ENCODE measurements at places on chromosomes 13 and 19.

- peak; percentile 54 for DNase-seq
Measured at GRCh38 chr19:38263689-38264485, 486 bp upstream of the SPINT2 start.

GRCh38 chr19:38674388-38675171 is 27.1 kb downstream of the ACTN4 start:
- DNase-seq = no peak

DNA sequence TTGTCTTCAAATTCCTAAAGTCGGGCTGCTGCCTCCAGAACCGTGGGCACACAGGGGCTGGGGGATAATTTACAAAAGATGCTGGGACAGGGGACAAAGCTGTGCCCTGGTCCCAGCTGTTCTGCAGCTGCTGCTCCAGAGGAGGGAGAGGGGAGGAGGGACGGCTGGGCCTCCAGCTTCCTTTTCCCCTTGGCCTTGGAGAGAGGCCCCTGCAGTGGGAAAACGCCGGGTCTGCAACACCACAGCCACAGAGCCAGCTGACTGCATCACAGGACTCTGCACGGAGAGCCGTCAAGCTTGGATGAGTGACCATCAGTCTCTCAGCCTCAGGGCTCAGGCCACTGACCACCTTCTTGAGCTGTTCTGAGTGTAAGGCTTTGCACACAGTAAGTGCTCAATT is 6.1 kb downstream of the DOCK6 start:
- no peak for DNase-seq

DNA sequence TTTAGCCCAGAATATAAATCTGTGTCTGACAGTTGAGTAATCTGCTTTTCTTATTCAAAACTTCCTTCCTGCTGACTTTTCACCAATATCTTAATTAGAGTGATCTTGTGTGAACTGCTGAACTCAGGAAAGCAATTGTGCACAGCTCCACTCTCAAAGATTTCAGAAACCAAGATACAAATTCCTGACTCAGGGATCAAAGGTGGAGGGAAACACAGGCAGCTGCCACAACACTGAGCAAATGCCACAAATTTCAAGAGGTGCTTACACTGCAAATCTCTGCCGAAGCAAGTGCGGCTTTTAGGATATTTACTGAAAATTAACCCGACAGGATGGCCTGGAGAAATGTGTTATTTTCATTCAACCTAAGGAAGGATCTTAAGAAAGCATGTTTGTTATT is 111.4 kb downstream of the STOML3 start:
- DNase-seq = no peak

GRCh38 chr19:47657719-47658118 is 48.8 kb downstream of the BICRA start:
- DNase-seq = no peak

- no peak for DNase-seq
Measured at GRCh38 chr13:102020611-102021216, 381.1 kb downstream of the FGF14 start.

- no peak for DNase-seq
Measured at GRCh38 chr19:58555369-58555885, 522 bp upstream of the CHMP2A start.

GRCh38 chr13:76717092-76717491 is 169.1 kb downstream of the KCTD12 start:
- no peak for DNase-seq

DNA sequence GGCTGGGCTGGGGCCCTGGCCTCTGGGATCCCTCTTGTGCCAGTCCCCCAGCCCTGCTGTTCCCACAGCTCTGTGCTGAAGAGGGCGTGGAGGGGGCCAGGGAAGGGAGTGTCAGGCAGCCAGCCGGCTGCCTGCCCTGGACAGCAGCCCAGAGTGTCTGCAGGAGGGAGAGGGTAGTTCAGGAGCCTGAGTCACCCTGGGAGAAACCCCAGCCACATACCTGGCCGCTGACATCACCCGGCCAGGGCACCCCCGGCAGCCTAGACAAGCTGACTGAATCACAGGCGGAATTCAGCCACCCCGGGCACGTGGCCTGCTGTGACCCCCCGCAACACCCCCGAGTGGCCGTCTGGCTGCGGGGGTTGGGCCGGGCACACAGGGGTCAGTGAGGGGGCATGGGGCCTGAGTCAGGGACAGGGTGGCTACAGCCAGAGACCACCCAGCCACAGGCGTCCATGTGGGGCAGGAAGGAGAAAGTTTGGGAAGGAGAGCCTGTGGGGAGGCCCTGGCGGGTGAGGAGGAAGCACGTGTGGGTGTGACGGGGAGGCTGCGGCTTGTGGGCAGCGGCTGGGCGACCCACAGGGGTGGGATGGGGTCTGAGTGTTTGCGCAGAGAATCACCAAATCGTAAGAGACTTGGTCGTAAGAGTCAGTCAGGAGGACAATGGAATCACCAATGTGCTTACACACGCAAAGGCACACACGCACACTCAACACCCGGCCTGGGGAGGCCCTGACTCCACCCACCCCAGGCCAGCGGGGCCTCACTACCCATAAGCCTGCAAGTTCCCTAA is 11.9 kb upstream of the FOSB start:
- DNase-seq = peak; percentile 34

GRCh38 chr13:43514311-43514710 is 272.5 kb downstream of the ENOX1 start:
- no peak for DNase-seq

- no peak for DNase-seq
Measured at GRCh38 chr13:55432814-55433213, 1707.9 kb upstream of the PRR20A start.

- DNase-seq = no peak
Measured at GRCh38 chr19:29364224-29364726, 151.3 kb upstream of the UQCRFS1 start.

- no peak for DNase-seq
Measured at GRCh38 chr19:31555634-31556215, 206.5 kb upstream of the TSHZ3 start.

DNA sequence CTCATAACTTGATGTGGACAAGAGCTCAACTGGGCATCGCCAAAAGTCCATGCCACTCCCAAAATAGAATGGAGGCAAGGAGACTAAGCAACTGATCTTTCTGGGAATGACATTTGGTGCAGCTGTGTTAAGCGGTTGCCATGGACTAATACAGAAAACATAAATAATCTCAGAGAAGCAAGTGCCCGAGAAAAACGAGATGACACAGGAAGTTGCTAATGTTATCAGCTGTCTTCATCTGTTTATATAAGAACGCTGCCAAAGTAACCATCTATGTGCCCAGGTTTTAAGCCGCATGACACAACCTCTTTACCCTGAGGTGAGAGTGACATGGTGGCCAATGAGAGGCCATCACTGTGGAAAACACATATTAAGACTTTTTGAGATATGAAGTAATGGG is 54.9 kb upstream of the SACS start:
- DNase-seq = no peak

GRCh38 chr13:108427355-108427754 is 157.8 kb downstream of the TNFSF13B start:
- DNase-seq = no peak

GRCh38 chr19:2385053-2385721 is 25.1 kb downstream of the TMPRSS9 start:
- no peak for DNase-seq

DNA sequence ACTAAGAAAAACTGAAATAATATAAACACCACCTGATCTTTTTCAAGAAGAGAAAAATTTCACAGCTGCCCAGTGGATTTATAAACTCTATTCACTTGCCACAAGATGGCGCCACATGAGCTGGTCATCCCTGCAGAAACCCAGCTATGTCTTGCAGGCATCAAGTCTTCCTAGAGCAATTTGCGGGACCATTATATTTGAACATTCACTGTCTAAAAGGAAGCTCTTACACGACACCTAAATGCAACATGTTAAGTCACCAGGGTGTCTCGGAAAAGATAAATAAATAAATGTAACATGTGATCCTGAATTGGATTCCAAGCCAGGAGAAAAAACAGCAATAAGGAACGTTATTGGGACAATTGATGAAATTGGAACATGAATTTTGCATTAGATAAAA is 20.3 kb upstream of the AKT2 start:
- DNase-seq = peak; percentile 38

- DNase-seq = no peak
Measured at GRCh38 chr13:101490406-101491015, 38.0 kb downstream of the ITGBL1 start.

DNA sequence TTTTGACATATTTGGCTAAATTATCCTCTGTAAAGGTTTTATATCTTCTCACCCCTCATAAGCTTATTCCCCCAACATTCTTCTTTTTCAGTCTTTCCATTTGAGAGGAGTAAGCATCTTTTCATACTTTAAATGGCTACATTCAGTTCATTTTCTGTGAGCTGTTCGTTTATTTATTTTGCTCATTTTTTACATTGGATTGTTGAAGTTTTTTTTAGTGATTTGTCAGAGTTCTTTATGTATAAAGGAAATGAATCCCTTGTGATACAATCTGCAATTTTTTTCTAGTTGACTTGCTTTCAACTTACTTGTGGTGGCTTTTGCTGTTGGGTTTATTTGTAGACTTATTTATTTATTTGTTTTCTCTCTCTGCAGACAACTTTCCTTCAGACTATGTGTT is 250.3 kb downstream of the DLEU7 start:
- no peak for DNase-seq

GRCh38 chr19:58067240-58067912 is 8.3 kb downstream of the ZNF135 start:
- DNase-seq = no peak

DNA sequence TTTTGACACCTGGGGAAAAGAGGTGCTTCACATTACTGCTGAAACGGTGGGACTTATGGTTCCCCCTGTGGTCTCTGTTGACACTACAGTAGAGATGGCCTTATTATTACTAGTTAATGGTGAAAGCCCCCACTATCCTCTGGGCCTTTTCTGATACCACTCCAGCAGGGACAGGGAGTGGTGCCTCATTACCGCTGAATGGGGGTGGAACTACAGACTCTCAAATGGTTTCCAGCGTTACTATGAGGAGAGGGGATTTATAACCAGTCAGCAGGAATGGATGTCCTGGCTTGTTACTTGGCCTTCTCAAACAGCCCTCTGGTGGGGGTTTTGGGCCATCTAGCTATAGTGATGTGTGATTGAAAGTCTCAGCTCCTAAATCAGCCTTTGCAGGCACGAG is 96.7 kb upstream of the DIAPH3 start:
- DNase-seq = no peak

DNA sequence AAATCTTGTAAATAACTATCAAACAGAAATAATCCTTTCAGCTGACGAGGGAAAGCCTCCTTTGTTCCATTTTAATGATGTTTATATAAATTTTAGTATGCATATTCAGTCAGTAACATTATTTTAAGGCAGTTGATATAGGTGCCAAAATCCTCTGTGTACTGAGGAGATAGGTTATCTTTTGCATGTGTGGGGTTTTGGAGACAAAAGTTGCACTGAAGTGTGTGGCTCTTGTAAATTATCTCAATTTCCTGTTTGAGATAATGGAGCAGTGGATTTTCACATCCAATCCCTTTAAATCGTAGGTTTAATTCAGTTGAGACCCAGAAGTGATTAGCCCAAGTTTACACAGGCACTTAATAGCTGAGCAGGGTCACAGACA is 106.6 kb downstream of the RGCC start:
- DNase-seq = no peak

DNA sequence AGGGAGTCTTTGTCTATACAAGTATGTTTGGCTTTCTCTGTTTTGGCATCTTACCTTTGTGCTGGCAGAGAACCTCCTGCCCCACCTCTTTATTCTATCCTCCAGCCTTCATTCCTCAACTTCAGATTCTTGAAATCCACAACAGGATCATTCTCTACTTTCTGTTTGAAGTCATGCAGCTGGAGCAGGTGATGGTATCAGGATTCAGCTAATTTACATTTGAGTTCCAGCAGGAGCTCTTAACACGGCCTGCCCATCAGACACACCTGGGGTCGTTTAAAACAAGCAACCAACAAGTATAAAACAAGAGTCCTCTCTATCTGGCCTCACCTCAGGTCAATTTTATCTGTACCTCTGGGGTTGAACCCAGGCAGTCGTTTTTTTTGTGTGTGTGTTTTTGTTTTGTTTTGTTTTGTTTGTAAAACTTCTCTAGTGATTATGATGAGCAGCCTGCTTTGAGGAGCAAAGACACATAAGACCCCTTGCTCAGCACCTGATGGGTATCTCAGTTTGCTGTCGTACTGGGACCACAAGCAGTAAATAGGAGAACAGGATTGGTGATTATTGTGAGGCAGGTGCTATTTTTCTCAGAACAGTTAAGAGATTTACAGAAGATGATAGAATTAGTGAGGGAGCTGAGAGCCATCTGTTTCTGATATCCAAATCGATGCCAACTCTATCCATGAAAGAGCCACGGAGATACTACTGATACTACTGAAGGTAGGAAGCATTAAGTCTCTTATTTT is 78.4 kb downstream of the GPC6 start:
- no peak for DNase-seq

Measured in stimulated activated CD4-positive, alpha-beta T cell treated with anti-CD3 and anti-CD28 coated beads, Interleukin-1b, Interleukin-23, amount 100 ng/mL, for 1 hour (primary cell).